ENCODE measurements at places on chromosomes 13 and 19. TPM values are rescaled to one million over a fixed set of nuclear protein-coding genes. Genes with fewer than 3 reads are reported as not detected.

Gene ZNF611
- 14.1 TPM for total RNA-seq

Gene ZNF428
- total RNA-seq, result 13.6 TPM

Gene RSPH6A
- 0.24 TPM for total RNA-seq

Gene SLAIN1
- total RNA-seq, result 1.6 TPM

Gene TJP3
- 285 TPM for total RNA-seq

Gene SULT2B1
- total RNA-seq, result 3.1 TPM

Gene PEAK3
- total RNA-seq, result 0.29 TPM

Gene ZNF610
- 1.7 TPM for total RNA-seq

Gene SYCN
- not detected for total RNA-seq

Gene NDUFA13
- total RNA-seq, result 437 TPM

Gene DACT3
- 3.4 TPM for total RNA-seq
